ENCODE measurements at places on chromosomes 6 and 20.

GRCh38 chr20:1946762-1947534, 46.9 kb downstream of the PDYN start:
- no peak for DNase-seq

- no peak for DNase-seq
Measured at GRCh38 chr6:10809098-10809497, 29.2 kb downstream of the MAK start.

- no peak for DNase-seq
Measured at GRCh38 chr20:46230801-46231282, 77.5 kb downstream of the CDH22 start.

- DNase-seq: no peak
Measured at GRCh38 chr6:52876056-52876787, 33.3 kb downstream of the GSTA3 start.

DNA sequence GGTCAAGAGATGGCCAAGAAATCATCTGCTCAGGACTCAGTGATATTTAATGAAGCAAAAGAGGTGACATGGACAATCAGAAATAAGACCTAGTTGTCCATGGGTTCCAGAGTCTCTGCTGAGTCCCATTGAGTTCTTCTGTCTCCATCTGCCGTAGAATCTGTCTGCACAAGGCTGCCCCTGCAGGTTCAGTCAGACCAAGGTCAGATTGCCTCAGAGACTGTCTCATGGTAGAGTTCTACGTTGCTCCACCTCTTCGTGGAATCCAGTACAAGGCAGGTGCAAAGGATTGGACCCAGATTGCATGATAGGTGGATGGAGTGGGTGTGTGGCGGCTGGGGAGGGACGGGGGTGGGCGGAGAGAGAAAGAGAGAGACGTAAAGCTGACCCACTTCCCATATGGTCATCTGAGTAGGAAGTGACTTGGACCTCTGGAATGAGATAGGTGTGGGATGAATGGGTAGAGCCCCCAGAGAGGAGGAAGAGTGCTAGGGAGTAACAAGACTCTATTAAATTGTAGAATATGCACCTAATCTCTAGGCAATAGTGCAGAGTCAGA, 75.3 kb downstream of the SOBP start:
- no peak for DNase-seq

All from NCI-H345 (cell line).